ENCODE measurements at places on chromosomes 12 and 14.

DNA sequence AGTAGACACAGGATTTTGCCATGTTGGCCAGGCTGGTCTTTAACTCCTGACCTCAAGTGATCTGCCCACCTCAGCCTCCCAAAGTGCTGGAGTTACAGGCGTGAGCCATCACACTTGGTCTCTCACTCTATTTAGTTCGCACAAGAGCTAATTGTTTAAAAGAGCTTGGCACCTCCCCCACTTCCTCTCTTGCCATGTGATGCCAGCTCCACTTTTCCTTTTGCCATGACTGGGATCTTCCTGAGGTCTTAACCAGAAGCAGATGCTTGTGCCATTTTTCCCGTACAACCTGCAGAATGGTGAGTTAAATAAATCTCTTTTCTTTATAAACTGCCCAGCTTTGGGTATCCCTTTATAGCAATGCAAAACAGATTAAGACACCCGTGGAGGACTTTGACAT lies 200.1 kb upstream of the FRMD6 start:
- DNase-seq = no peak

- no peak for DNase-seq
Measured at GRCh38 chr12:104643819-104644669, 187.3 kb downstream of the CHST11 start.

- DNase-seq = no peak
Measured at GRCh38 chr14:54798465-54799124, 104.0 kb downstream of the GCH1 start.

DNA sequence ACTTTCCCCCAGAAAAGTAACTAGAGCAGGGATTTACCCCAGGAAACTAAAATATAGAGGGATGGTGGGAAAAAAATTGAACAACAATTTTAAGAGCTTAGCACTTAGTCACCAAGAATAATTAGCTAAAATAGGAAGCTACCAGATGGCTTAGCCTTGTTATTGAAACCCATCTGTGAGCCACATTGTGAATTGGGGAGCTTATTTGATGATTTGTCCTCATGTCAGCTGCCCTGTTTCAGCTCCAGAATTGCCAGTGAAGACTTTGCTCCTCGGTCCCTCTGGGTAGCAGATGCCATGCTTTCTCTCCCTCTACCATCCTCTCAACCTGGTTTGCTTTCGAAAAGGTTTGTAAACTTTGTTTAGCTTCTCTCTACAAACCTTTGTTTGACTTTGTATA lies 67.7 kb upstream of the PTHLH start:
- no peak for DNase-seq

DNA sequence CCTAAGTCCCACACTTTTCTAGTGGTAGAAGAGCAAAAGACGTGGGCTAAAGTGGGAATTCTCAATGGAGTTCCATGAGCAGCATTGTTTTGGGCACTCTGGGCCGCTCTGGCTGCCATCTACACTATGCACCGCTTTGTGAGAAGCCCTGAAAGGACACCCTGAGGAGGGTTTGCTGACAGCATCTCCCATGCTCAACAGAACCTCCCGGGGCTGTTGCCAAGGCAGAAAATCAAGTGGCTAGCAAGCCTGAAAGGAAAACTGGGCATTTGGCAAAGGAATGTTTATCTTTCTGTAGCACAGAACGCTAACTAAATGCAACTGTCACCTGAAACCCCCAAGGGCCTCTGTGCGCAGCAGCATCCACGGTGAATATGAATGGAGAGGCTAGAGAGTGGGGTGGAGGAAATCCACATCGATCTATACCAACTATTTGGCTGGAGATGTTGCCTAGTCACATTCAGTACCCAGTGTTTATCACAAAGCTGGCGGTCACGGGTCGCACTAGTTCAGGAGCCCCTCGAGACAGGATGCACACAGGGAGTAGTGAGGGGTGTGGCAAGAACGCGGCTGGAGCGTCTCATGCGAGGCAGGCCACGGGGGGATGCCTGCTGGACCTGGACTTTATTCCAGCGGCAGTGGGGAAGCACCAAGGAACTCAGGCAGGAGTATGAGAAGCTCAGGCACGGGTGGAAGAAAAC lies 14.2 kb downstream of the APPL2 start:
- no peak for DNase-seq
